Stimulated activated CD8-positive, alpha-beta memory T cell treated with anti-CD3 and anti-CD28 coated beads, Interleukin-2, amount 100 ng/mL, for 1 hour (primary cell): ENCODE measurements at places on chromosomes 2 and 18.

DNA sequence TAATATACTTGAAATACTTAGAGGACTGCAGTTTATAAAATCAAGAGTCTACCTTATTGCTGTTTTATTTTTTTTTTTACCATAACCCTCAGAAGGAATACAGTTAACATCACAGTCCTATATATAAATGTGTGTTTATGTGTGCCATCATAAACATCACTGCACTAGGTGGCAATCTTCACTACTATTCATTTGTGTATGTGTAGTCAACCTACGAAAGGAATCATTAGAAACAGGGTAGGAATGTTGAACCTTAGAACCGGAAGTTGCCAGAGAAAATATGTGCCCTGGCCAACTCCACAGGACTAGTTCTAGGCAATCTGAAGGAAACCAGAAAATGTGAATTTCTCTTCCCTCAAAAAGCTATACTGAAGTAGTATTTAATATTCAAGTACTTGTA, 3.4 kb downstream of the GEN1 start:
- no peak for DNase-seq

- DNase-seq, result no peak
These were observed 92.7 kb upstream of the MGAT5 start for GRCh38 chr2:134161170-134161547.

DNA sequence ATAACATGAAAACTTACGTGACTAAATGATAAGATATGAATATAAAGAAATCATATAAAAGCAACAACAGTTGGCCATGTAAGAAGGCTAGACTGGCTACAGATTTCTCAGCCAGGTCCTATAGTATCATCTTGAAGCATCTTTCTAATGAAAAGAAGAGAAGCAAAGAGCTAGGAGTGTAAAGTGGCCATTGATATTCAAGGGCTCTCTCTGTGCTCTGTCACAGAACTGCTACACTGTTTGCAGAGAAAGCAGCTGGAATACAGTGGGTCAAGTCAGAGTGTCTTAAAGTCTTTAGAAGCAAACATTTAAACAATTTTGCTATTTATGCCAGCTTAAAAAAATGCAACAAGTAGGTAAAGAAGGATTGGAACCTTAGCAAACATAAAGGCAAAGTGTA, 118.8 kb downstream of the SCN9A start:
- DNase-seq, result no peak

GRCh38 chr2:133169274-133169912, 398.9 kb downstream of the NCKAP5 start:
- DNase-seq, result no peak

GRCh38 chr2:17442334-17442733, 75.9 kb downstream of the RAD51AP2 start:
- DNase-seq, result no peak
